ENCODE measurements at places on chromosomes 3 and 15.
A peak's percentile ranks its signal among the peaks of the same experiment; 100 is the strongest.

DNA sequence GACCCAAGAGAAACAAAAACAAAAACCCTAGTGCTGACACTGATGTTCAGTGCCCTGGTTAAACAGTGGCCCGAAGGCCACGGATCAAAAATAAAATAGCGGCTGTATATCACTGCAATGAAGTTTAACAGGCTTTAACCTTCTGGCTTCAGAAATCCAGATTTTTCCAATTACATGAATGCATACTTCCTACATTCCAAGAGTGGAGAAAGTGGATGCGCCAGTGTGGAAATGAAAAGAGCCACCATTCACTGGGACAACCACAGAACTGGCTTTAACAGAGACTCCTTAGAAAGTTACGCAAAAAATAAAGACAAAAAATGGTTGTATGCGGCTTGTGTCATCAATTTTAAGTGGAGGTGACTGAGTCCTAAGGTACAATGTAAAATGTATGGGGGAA lies 522.2 kb downstream of the FHIT start:
- no peak for DNase-seq
- no peak overlapping the region for H3K4me3 ChIP-seq
- no peaks in the 10 kb centered on the region for H3K27me3 ChIP-seq
- H3K4me1 ChIP-seq = no peaks in the 10 kb centered on the region

DNA sequence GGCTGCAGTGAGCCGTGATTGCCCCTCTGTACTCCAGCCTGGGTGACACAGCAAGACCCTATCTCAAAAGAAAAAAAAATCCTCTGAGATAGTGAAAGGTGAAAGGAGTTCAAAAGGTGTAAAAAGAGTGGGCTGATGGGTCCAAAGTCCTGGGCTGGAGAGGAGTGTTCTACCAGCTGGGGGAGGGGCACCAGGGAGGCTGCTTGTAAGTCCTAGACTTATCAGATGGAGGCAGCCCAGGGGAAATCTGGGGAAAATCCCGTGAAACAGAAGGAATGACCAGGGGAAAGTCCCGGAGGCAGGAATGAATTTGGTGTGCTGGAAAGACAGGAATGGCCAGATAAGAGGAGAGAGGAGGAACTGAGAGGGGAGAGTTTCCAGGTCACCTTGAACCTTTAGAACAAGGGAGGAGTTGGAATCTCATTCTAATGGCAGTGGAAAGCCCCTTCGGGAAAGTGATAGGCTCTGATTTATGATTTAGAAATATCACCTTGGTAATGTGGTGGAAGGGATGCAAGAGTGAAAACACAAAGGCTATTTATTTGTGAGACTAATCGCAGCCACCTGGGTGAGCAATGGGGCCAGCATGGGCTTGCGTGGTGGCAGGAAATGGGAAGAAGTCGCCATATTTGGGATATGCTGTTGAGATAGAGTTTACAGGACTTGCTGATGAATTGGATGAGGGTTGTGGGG lies 23.4 kb upstream of the PPP4R2 start:
- H3K4me3 ChIP-seq = no peak overlapping the region
- H3K4me1 ChIP-seq = no peaks in the 10 kb centered on the region
- H3K27ac ChIP-seq = no peak overlapping the region
- no peaks in the 10 kb centered on the region for H3K27me3 ChIP-seq
- no peaks in the 10 kb centered on the region for H3K36me3 ChIP-seq
- DNase-seq = no peak

DNA sequence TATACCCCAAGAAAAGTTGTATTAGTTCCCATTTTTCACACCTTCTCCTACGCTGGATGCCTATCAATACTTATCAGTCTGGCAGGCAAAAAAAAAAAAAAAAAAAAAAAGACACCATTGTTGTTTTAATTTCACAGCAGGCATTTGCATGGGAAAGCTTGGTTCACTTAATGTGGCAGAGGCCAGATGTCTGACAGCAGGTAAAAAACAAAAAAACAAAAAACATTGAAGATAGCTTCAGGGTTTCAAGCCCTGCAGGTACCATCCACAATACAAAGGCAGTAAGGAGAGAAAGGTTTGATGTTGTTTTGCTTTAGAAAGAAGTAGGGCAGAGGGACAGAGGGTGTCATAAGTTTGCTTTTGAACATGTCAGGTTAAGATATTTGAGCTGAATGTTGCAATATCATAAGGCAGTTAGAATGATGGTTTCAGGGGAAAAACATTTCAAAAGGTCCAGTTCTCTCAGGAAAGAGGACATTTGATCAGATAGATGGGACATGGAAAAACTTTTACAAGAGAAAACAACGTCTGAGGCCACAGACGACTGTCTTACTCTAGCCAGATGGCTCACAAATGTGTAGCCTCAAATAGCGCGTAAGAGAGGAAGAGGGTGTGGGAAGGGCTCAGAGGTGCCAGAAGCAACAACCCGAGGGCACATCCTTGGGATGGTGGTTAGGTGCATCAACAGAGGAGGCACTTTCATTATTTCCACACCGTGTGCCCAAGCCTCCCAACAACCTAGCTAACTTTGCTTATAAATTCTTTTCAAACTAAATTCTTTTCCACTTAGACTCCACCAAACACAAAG lies 25.7 kb downstream of the PCOLCE2 start:
- H3K4me3 ChIP-seq = no peak overlapping the region
- DNase-seq = no peak
- H3K36me3 ChIP-seq = no peaks in the 10 kb centered on the region
- no peak overlapping the region for H3K27ac ChIP-seq
- H3K27me3 ChIP-seq = peaks cover 4% of the 10 kb centered on the region

- H3K4me1 ChIP-seq = no peaks in the 10 kb centered on the region
- no peaks in the 10 kb centered on the region for H3K36me3 ChIP-seq
- H3K27me3 ChIP-seq = peaks cover 2% of the 10 kb centered on the region
- DNase-seq = no peak
- no peak overlapping the region for H3K4me3 ChIP-seq
Observed at GRCh38 chr3:102248981-102249705, 185.7 kb upstream of the ZPLD1 start.

- DNase-seq = no peak
- no peak overlapping the region for H3K27ac ChIP-seq
- no peaks in the 10 kb centered on the region for H3K36me3 ChIP-seq
- H3K4me1 ChIP-seq = no peaks in the 10 kb centered on the region
- peaks cover 1% of the 10 kb centered on the region for H3K27me3 ChIP-seq
Observed at GRCh38 chr15:79765081-79765480, 131.7 kb downstream of the MTHFS start.

DNA sequence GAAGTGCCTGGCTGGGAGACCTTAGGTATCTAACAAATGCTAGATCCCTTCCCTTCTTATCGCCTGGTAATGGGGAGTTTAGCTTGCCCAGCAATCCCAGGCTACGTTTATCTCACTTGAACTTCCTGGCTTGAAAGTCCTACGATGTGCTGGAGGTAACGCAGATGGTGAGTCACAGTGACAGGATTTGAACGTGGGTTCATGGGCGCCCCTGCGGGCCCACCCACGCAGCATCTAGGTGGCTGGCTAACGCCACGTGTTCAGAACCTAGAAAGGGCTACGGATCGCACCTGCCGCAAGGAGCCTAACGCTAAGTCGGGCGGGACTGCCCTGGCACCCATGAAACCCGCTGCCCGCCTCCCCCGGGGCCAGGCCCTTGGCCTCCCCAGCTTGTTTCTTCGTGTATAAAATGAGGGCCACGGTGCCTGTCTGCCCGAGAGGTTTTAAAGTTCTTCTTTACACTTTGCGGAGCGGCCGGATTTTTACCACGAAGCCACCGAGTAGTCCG lies 600 bp upstream of the USP3 start:
- peak overlapping the region; percentile 86 for H3K4me3 ChIP-seq
- H3K27me3 ChIP-seq = peaks cover 18% of the 10 kb centered on the region
- H3K36me3 ChIP-seq = no peaks in the 10 kb centered on the region
- no peak overlapping the region for H3K27ac ChIP-seq
- H3K4me1 ChIP-seq = peaks cover 82% of the 10 kb centered on the region

- H3K27ac ChIP-seq = no peak overlapping the region
- H3K4me3 ChIP-seq = no peak overlapping the region
- no peaks in the 10 kb centered on the region for H3K4me1 ChIP-seq
Observed at GRCh38 chr15:94130504-94130903, 100.9 kb upstream of the MCTP2 start.

GRCh38 chr3:197026481-197026866 lies 3.1 kb downstream of the MELTF start:
- H3K4me1 ChIP-seq = peaks cover 29% of the 10 kb centered on the region
- no peaks in the 10 kb centered on the region for H3K36me3 ChIP-seq
- no peak overlapping the region for H3K4me3 ChIP-seq
- no peak for DNase-seq
- H3K27me3 ChIP-seq = peaks cover 2% of the 10 kb centered on the region
- H3K27ac ChIP-seq = no peak overlapping the region

GRCh38 chr3:78427303-78427702 lies 1340.5 kb downstream of the ROBO1 start:
- H3K4me1 ChIP-seq = no peaks in the 10 kb centered on the region
- H3K27ac ChIP-seq = no peak overlapping the region
- DNase-seq = no peak
- no peak overlapping the region for H3K4me3 ChIP-seq
- H3K27me3 ChIP-seq = peaks cover 1% of the 10 kb centered on the region

GRCh38 chr3:152160350-152161011 lies 108.2 kb upstream of the MBNL1 start:
- H3K4me3 ChIP-seq = no peak overlapping the region
- H3K27ac ChIP-seq = no peak overlapping the region
- H3K36me3 ChIP-seq = peaks cover 8% of the 10 kb centered on the region
- peaks cover 2% of the 10 kb centered on the region for H3K27me3 ChIP-seq
- no peaks in the 10 kb centered on the region for H3K4me1 ChIP-seq
- no peak for DNase-seq

- no peaks in the 10 kb centered on the region for H3K36me3 ChIP-seq
- no peak overlapping the region for H3K27ac ChIP-seq
- no peak overlapping the region for H3K4me3 ChIP-seq
- peaks cover 4% of the 10 kb centered on the region for H3K27me3 ChIP-seq
- no peak for DNase-seq
Observed at GRCh38 chr3:178117641-178118040, 418.6 kb upstream of the KCNMB2 start.

GRCh38 chr15:82531496-82532382 lies 8.5 kb downstream of the RPS17 start:
- no peaks in the 10 kb centered on the region for H3K27me3 ChIP-seq
- H3K27ac ChIP-seq = no peak overlapping the region
- peaks cover 20% of the 10 kb centered on the region for H3K36me3 ChIP-seq
- DNase-seq = no peak
- H3K4me1 ChIP-seq = peaks cover 13% of the 10 kb centered on the region

GRCh38 chr3:126753191-126754160 lies 49.4 kb downstream of the CHCHD6 start:
- no peak for DNase-seq
- H3K27me3 ChIP-seq = peaks cover 1% of the 10 kb centered on the region
- no peak overlapping the region for H3K27ac ChIP-seq
- peaks cover 15% of the 10 kb centered on the region for H3K4me1 ChIP-seq
- no peak overlapping the region for H3K4me3 ChIP-seq
- no peaks in the 10 kb centered on the region for H3K36me3 ChIP-seq

DNA sequence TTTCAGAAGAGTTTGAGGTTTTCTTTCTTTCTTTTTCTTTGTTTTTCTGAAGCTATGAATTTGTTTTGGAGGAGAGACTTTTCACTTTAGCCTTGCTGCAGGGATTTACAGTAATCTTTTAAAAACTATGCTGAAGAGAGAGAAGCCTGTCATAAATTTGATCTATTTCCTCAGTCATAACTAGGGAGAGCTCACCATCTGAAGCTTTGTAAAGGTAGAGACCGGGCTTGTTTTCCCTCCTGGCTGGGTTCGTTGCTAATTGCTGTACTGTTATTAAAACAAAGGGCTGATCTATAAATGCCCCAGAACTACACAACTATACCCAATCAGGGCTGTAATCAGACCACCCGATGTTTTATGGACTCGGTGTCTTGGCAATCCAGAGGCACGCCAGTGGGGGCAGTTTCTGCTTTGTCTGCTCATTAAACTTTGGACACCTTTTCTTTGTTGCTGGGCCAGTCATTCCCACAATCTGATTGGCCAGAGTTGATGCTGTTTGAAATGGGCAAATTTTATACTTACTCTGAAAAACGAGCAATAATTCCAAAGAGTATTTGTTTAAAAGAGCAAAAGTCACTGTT lies 164.3 kb downstream of the CACNA1D start:
- no peak overlapping the region for H3K27ac ChIP-seq
- H3K36me3 ChIP-seq = peaks cover 3% of the 10 kb centered on the region
- H3K4me1 ChIP-seq = no peaks in the 10 kb centered on the region
- H3K27me3 ChIP-seq = peaks cover 18% of the 10 kb centered on the region
- H3K4me3 ChIP-seq = no peak overlapping the region

GRCh38 chr3:106560451-106560966 lies 691.7 kb upstream of the CBLB start:
- H3K4me3 ChIP-seq = no peak overlapping the region
- H3K27me3 ChIP-seq = no peaks in the 10 kb centered on the region
- H3K27ac ChIP-seq = no peak overlapping the region
- DNase-seq = no peak
- no peaks in the 10 kb centered on the region for H3K36me3 ChIP-seq

DNA sequence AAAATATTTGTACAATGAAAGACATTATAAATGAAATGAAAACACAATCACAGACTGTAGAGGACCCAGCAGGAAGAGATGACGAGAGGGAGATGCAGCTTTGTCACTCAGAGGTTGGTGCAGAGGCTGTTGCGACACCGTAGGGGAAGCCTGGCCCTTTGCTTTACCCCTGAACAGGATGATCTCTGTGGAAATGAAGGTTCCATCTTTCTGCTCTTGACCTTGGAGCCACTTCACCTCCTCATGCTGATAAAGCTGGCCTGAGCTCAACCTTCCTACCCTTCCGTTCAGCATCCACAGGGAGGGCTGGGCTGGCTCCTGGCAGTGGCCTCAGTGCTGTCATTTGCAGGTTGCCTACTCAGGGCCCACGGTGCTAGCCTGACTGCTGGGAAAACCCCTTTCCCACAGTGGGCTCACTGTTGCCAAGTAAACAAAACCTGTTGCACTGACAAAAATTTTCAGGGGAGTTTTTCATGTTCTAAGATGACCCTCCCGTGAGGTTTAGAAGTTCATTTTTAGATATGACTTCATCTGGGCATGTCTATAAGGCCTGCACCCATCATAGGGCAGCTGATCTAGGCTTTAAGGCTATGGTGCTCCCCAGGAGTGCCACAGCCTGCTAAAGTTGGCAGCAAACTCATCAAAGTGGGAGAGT lies 3.0 kb upstream of the CD80 start:
- no peaks in the 10 kb centered on the region for H3K36me3 ChIP-seq
- peaks cover 2% of the 10 kb centered on the region for H3K27me3 ChIP-seq
- peak; percentile 15 for DNase-seq

All from immature natural killer cell (primary cell).